Epithelial cell of umbilical artery (primary cell): ENCODE measurements at places on chromosomes 1 and 21. TPM values are rescaled to one million over a fixed set of nuclear protein-coding genes. Genes with fewer than 3 reads are reported as not detected.

MIXL1 gene
- 0.32 TPM in 1 of 2 replicates, not detected in the other for total RNA-seq

GJB5 gene
- not detected in 2 replicates for total RNA-seq

NBPF4 gene
- not detected in 2 replicates for total RNA-seq

C1orf116 gene
- not detected in 2 replicates for total RNA-seq

TRNP1 gene
- total RNA-seq = 7.5 and 11.7 TPM in 2 replicates

GPX7 gene
- total RNA-seq = 25.4 and 37.0 TPM in 2 replicates
